ENCODE measurements at places on chromosomes 2 and 18.

DNA sequence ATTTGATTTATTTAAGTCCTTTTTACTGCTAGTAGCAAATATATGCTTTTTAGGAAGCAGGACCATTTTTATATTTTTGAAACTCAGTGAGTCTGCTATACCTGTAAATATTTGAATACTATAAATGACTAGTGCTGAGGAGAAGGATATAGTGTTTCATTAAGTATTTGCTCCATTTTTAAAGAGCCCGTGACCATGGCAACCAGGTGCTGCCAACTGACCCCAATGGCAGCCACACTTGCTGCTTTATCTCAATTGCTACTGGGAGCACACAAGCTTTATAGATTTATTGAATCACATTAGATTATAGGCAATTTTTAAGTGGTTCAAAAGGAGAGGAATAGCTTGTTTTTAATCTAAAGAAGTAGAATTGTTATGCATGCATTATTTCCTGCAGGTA, 142.0 kb downstream of the SCG2 start:
- DNase-seq = no peak

GRCh38 chr2:233681521-233682099, at the start of gene UGT1A7:
Gene UGT1A7, plus strand, starts transcription at chr2:233681901. Its CDS starts 37 bp downstream, at chr2:233681938.
- DNase-seq = no peak

DNA sequence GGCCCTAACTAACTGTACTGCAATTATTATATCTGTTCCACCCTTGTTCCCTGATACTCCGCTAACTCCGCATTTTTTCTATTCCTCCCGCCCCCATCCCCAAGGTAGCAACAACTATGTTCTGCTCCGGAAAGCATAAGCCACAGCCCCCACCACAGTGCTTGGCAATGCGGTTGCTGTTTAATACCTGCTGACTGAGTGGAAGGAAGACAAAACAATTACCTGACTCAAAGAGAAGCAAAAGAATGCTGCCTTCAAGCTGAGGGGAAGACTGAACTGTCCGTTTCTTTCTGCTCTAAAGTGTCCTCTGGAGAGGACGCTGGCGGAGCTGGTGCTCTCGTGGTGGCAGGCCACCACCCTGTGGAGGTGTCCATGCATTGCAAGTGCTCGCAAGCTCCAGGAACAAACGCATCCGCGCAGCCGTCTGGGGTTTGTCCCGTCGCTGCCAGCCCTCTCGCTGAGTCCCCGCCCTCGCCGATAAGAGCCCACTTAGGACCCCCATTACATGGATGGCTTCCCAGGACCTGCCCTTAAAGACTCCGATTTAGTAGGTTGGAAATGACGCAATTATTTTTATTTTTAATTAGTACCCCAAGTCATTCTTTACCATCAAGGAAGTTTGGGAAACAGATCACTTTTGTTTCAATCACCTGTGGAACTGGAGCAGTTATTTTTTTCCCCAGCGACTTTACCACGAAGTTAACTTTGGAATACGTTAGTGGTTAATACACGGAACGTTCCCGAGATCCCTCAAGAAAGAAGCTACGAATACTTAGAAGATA, 1.6 kb upstream of the MYL12A start:
- DNase-seq = peak; percentile 82

DNA sequence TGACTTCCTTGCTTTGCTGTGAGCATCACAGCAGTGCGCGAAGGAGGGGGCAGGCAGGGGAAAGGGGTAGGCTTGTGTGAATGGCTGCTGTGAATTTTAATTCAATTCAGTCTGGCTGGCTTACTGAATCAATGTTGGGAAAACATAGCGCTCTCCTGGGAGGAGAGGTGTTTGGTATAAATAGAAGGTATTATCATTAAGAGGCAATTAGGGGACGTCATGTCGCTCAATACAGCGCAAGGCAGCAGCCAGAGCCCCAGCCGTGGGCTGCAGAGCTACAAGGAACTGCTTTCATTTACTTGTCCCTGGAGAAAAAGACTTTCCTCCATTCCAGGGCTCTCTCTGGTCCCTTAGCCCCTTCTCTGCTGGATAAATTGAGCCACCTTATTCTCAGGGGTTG, 181.4 kb upstream of the MSH6 start:
- no peak for DNase-seq

DNA sequence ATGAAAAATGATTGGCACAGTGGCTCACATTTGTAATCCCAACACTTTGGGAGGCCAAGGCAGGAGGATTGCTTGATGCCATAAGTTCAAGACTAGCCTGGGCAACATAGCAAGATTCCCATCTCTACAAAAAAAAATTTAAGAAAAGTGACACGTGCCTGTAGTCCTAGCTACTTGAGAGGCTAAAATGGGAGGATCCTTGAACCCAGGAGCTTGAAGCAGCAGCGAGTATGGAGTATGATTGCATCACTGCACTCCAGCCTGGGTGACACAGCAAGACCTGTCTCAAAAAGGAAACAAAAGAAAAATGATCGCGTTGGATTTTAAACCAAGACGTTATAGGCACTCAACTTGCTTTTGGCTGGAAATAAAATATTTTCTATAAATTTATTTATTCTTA, 37.8 kb upstream of the CREB1 start:
- DNase-seq = no peak

GRCh38 chr2:118124288-118124891, 36.1 kb downstream of the INSIG2 start:
- no peak for DNase-seq

DNA sequence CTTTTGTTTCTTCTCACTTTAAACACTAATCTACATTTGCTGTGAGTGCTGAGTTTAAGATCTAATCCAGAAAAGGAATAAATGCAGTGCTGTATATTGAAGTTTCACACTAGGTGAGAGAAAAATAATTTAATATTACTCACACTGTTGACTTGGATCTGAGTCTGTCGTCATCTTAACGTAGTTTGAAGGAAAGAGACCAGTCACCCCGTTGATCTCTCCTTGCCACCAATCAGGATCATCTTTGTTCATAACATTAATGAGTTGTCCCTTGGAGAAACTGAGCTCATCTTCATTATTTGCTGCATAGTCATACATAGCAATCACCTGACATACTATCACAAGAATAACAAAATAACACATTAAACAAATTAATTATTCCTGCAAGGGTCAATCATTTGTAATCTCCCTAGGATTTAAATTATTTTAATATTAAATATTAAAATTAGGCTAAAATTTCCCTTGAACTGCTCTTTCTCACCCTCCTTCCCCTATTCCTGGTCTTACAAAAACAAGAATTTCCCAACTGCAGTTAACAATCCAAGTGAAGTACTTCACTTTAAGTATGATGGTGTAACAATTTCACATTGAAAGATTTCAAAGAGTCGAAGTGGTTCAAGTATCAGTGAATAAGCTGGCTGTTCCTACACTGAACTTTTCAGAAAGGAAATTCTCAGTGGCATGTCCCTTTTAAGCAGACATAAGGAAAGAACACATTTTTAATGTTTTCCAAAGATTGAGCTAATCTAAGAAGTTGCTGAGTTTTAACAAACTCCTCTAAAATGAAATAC, 71.3 kb downstream of the FAM228A start:
- DNase-seq = no peak

DNA sequence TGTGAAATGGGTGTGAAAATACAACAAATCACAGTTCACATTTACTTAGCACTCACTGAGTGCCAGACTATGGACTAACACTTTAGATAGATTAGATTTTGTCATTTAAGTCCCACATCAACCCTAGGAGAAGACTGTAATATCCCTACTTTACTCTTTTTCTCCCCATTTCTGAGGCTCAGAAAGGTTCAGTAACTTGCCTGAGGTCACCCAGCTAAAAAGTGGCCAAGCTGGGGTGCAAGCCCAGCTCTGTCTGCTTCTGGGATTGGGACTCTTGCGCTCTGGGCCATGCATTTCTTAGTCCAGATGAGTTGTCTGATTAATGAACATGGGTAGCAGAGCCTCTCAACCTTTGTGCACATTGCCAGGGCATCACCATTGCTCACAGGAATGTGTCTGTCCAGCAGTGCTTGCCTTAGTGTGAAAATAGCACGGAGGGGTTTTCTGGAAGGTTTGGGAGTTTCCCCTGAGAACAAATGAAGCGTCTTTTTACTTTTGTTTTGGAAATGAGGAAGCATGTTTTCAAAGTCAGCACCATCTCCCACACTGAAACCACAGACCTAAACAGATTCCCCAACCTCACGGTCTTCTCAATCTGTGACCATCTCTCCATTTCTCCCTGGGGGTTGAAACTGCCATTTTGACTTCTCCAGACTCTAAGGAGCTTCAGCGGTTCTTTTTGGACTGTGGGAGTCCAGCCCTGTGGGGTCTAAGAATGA, 31.9 kb downstream of the NRP2 start:
- peak; percentile 6 for DNase-seq

GRCh38 chr2:77458216-77458615, 64.0 kb downstream of the LRRTM4 start:
- no peak for DNase-seq

DNA sequence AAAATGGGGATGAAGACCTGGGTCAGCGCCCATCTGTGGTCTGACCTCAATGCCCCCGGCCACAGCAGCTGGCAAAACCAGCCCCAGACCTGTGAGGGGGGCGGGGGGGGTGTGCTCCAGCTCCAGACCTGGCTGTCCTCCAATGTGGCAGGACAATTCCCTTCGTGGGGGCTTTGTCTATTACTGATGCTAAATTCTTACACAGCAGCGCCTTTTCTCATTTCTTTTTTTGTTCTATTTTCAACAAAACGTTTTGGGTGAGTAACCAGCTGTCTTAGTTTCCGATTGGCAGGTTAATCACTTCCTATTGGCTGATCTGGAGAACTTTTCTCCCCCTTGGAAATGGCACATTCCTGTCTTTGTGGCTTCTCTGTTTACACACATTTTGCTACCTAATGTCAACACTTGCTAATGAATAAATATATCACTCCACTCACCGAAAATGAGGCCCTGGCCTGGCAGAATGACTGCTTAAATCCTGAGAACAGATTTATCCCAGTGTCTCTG, 4.4 kb downstream of the SMAD7 start:
- DNase-seq = no peak

DNA sequence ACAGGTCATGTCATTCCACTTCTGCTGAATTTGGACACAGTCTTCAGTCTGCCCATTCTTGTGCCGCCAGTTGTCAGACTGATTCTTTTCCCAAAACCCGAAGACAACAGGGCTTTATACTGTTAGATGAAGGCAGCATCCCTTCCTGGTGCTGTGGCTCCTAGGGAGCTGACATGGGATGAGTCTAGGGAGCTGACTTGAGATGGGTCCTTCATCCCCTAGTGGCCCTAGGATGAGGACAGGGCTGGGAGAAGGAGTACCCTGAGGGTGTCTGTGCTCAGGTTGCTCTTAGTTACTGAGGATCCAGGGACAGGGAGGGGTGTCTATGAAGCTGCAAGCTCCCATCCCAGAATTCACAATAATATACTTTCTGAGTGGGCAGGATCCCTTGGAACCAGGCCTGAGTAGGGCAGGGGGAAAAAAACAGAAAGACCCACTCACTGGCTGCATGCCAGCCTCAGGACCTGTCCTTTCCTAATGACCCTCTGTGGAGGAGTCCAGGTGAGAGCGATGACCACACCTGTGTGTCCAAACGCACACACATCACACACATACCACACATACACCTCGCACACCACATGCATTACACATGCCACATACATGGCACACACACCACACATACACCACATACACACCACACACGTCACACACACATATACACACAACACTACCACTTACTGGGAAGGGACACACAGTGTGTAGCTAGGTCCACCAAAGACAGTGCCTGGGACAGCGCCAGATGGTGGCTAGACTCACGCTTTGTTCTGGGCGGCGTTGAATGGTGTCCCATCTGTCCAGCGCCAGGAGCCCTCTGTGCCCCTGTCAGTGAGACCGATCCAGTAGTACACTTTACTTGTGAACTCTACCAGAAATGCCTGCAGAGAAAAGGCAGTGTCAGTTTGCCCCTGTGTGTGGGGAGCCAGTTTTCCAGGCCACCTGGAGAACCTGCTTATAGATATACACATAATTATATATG, 11.1 kb downstream of the CLEC4F start:
- no peak for DNase-seq

- no peak for DNase-seq
These were observed 166.9 kb downstream of the PDE11A start for GRCh38 chr2:177905640-177906039.

DNA sequence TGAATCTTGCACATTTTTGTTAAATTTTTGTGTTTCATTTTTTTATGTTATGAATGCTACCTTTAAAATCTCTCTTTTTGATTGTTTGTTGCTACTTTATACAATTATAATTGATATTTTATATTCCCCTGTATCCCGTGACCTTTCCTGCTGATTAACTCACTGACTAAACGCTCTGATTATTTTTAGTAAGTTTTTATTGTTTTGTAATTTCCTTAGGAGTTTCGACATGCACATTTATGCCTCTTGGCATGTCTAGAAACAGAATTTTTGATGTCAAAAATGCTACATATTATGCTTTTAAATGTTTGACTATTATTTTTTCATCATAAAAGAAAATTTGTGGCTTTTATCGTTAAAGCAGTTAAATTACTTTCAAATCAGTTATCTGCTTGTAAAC, 1131.6 kb upstream of the TMEFF2 start:
- DNase-seq = no peak

- DNase-seq = no peak
These were observed 286.4 kb downstream of the SLC8A1 start for GRCh38 chr2:40165509-40165844.

- no peak for DNase-seq
These were observed 278.4 kb upstream of the SPRED2 start for GRCh38 chr2:65710779-65711295.

DNA sequence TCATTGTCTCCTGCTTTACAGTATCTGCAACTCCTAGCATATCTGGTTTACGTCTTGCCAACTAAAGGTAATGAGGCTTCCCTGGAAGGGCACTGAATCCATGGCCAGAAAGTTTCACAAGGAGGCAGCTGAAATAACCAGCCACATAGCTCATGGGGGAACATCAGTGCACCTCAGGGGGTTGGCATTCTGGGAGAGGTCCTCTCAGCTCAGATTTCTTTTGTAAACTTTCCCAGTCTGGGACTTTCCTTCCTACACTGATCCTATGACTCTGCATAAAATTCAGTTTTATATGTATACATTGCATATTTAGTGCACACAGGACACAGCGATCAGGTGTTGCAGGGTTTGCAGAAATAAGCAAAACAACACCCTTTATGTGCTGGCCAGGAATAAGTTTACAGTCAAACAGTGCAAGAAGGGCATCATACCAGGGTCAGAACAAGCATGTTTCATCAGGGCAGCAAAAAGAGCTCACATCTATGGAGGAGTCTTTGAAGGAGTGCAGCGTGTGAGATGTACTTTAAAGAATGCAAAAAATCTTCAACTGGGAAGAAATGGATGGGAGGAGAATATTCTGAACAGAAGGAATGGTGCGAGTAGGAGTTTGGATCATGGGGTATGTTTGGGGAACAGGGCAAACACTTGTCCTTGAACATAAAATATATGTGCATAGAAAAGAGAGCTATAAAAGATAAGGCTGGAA, 240.6 kb upstream of the RAB12 start:
- DNase-seq = no peak

GRCh38 chr18:30361864-30362540, 680.5 kb downstream of the DSC3 start:
- no peak for DNase-seq

All from CD4-positive, alpha-beta T cell treated with Interleukin-4 for 1 hour (primary cell).